ENCODE measurements at places on chromosomes 6 and 20. TPM values are rescaled to one million over a fixed set of nuclear protein-coding genes. Genes with fewer than 3 reads are reported as not detected.

The PRPH2 gene
- not detected for total RNA-seq

The HTR1B gene
- not detected for total RNA-seq

The C20orf144 gene
- 0.30 TPM for total RNA-seq

The OR2J3 gene
- not detected for total RNA-seq

The ADA gene
- total RNA-seq = 79.0 TPM

The KIF6 gene
- not detected for total RNA-seq

DNA sequence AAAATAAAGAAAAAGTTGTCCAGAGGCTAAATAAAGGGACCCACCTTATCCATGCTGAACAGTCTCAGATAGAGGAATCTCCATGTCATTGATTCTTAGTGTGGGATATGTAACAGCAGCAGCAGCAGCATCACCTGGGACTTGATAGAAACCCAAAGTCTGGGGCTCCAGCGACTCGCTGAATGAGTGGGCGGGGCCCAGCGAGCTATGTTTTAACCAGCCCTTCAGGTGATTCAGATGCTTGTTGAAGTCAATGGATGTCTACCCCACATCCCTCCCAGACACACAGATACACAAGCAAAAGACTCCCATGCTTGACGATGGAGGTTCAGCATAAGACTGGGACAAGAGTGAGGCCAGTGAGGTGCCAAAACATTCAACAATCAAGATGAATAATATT, 298.6 kb downstream of the UBE3D start:
- DNase-seq = no peak
- peaks cover 1% of the 10 kb centered on the region for H3K27me3 ChIP-seq
- no peak overlapping the region for H3K27ac ChIP-seq
- no peak overlapping the region for H3K4me3 ChIP-seq
- no peaks in the 10 kb centered on the region for H3K36me3 ChIP-seq

GRCh38 chr6:111623046-111623718, 17.5 kb upstream of the TRAF3IP2 start:
- H3K36me3 ChIP-seq = no peaks in the 10 kb centered on the region
- no peak overlapping the region for H3K27ac ChIP-seq
- no peak overlapping the region for H3K4me3 ChIP-seq
- H3K4me1 ChIP-seq = no peaks in the 10 kb centered on the region

GRCh38 chr6:14763139-14763538, 482.7 kb upstream of the JARID2 start:
- no peaks in the 10 kb centered on the region for H3K36me3 ChIP-seq
- no peak overlapping the region for H3K4me3 ChIP-seq
- peaks cover 10% of the 10 kb centered on the region for H3K4me1 ChIP-seq
- H3K27ac ChIP-seq = no peak overlapping the region

DNA sequence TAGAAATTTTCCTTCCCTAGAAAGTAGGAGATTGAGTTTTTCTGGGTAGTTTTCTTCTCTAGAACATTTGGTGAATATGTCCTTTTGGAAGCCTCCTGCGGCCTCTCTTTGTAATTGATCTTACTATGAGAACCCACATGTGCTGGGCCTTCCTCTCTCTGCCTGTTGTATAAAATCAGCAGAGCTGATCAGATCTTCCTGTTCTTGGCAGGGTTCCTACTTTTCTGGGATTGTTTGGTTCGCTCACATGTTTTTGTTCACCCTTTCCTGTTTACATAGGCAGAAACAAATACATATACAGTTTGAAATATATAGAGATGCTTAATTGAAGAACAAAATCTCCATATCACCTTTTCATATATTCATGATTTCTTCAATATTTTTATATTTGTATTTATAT, 57.8 kb downstream of the IL22RA2 start:
- H3K36me3 ChIP-seq = peaks cover 7% of the 10 kb centered on the region
- H3K4me3 ChIP-seq = no peak overlapping the region
- no peak overlapping the region for H3K27ac ChIP-seq
- H3K4me1 ChIP-seq = no peaks in the 10 kb centered on the region

- no peak for DNase-seq
- peaks cover 14% of the 10 kb centered on the region for H3K36me3 ChIP-seq
- no peaks in the 10 kb centered on the region for H3K27me3 ChIP-seq
- peaks cover 72% of the 10 kb centered on the region for H3K4me1 ChIP-seq
- no peak overlapping the region for H3K4me3 ChIP-seq
Measured at GRCh38 chr6:111802015-111802414, 71.2 kb downstream of the FYN start.

GRCh38 chr20:17507531-17507930, 23.6 kb downstream of the BFSP1 start:
- peak overlapping the region; percentile 64 for H3K27ac ChIP-seq
- peak; percentile 27 for DNase-seq
- peaks cover 6% of the 10 kb centered on the region for H3K27me3 ChIP-seq
- H3K4me3 ChIP-seq = peak overlapping the region; percentile 63
- peaks cover 82% of the 10 kb centered on the region for H3K4me1 ChIP-seq

DNA sequence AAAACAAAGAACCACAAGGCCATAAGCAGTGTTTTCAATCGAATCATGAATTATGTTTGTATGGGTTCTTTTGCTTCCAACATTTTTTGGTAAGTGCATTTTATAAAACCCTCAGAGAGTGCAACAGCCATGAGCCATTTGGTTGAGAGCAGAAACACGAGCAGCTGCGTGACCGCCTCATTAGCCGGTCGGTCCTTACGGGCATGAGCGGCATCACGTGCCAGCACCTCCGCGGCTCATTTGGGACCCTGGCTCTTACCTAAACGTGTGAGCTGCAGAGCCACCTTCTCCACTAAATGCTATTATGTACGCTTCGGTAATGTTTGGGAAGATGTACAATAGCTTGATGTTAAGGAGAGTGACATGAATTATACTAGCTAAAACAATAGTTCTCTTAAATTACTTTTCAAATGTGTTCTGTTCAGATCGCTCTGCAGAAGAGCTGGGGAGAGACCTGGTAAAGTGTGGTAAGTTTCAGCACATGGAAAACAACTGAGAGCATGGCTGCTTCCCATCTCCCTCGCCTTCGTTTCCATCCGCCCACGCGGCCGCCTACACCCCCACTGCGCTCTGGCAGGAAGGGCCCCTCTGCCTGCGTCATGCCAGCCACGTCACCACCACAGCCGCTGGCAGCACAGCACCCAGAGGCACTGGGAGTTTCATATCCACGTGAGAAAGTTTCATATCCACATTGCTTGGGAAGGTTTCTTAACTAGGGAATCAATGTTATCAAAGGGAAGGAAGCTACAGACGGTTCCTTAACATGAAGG, 23.7 kb upstream of the PDE10A start:
- H3K4me1 ChIP-seq = no peaks in the 10 kb centered on the region
- no peak overlapping the region for H3K4me3 ChIP-seq
- DNase-seq = no peak
- H3K36me3 ChIP-seq = no peaks in the 10 kb centered on the region
- H3K27ac ChIP-seq = no peak overlapping the region

- H3K4me1 ChIP-seq = peaks cover 69% of the 10 kb centered on the region
- peak; percentile 99 for DNase-seq
- H3K27me3 ChIP-seq = peaks cover 2% of the 10 kb centered on the region
Measured at GRCh38 chr20:34876406-34877282, at the start of gene ACSS2. ACSS2 (plus strand) TSS chr20:34876612; CDS start chr20:34876646, 34 bp downstream.

GRCh38 chr6:75619230-75619899, 17.7 kb downstream of the SENP6 start:
- no peak for DNase-seq
- peaks cover 32% of the 10 kb centered on the region for H3K4me1 ChIP-seq
- no peak overlapping the region for H3K4me3 ChIP-seq
- peaks cover 53% of the 10 kb centered on the region for H3K36me3 ChIP-seq
- no peaks in the 10 kb centered on the region for H3K27me3 ChIP-seq

GRCh38 chr20:39799366-39799965, 837.3 kb downstream of the DHX35 start:
- H3K27me3 ChIP-seq = no peaks in the 10 kb centered on the region
- no peaks in the 10 kb centered on the region for H3K36me3 ChIP-seq

GRCh38 chr6:131029626-131030297, 33.3 kb downstream of the EPB41L2 start:
- no peak overlapping the region for H3K4me3 ChIP-seq
- no peak for DNase-seq
- H3K36me3 ChIP-seq = no peaks in the 10 kb centered on the region
- no peak overlapping the region for H3K27ac ChIP-seq
- H3K27me3 ChIP-seq = no peaks in the 10 kb centered on the region

DNA sequence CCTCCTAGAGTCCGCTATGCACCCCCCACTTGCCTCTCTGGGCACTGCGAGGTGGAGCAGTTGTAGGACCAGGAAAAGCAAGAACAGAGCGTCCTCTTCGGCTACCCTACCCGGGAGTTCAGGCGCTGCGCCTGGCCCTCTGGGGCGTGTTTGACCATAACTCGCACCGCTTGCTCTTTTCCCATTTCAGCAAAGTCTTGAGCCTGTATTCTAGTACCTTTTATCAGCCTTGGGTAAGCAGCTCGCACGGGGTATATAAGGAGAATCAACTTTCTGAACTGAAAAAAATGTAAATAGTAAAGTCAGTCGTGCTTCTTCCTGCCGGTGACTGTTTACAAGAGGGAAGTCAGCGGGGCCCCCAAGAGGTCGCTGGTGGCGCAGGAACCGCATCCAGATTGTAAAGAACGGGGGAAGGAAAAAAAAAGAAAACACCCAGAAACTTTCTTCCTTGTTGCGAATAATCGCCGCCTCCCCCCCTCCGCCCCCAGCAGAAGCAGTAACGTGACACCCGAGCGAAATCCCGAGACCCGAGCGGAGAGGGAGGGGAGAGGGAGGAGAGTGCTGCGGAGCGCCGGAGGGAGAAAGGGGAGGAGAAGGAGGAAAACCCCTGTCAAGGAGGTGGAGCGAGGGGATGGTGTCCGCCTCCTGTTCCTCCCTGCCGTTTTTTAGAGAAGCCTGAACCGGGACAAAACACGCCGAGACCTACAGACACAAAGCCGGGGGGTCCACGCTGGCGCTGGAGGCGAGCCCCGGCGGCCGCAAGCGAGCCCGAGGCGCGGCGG, at the start of gene UST:
Gene UST (plus strand): TSS at position 668 of the 782 bp plus-strand sequence. CDS start 401 bp downstream, outside the sequence.
- peaks cover 64% of the 10 kb centered on the region for H3K27me3 ChIP-seq
- H3K4me3 ChIP-seq = peak within 1 kb of the TSS; percentile 88
- peak; percentile 68 for DNase-seq
- peaks cover 28% of the 10 kb centered on the region for H3K4me1 ChIP-seq

GRCh38 chr20:56001106-56001785, 4.1 kb downstream of the CBLN4 start:
- H3K27ac ChIP-seq = no peak overlapping the region
- H3K36me3 ChIP-seq = no peaks in the 10 kb centered on the region
- no peak for DNase-seq
- H3K4me1 ChIP-seq = no peaks in the 10 kb centered on the region

DNA sequence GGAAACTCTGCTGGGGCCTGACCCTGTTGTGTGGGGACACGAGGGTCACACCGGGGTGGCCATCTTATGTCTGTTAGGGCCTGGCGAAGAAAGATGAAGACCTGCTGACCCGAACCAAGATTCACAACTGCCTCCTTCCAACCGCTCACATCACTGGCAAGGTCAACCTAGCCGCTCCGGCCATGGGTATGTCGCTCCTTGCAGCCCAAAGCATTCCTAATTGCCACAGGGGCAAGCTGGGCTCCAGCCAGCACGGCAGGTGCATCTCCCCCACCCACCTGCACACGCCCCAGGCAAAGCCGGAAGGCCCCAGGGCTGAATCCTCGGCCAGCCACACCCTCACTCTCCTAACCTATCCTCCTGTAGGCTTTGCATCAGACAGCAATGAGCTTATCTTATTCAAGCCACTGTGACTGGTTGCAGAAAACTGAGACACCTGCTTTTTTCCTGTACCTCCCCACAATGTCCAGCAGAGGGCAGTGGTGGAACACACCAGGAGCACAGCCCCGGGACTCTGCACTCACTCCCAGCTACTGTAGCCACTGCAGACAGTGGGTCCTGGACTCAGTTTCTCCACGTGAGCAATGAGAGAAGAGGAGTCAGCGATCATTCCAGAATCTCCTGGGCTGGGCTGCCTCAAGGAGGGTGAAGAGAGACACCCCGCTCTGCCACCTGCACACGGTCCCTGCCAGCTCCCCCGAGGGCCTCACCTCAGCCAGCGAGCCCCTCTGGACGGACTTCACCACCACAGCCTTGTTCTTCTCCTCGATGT, 170.2 kb downstream of the PREX1 start:
- peak; percentile 74 for DNase-seq
- peaks cover 80% of the 10 kb centered on the region for H3K36me3 ChIP-seq
- H3K27ac ChIP-seq = peak overlapping the region; percentile 27
- H3K27me3 ChIP-seq = no peaks in the 10 kb centered on the region

GRCh38 chr20:58144096-58144495, 84.4 kb downstream of the ANKRD60 start:
- no peak overlapping the region for H3K27ac ChIP-seq
- DNase-seq = no peak
- H3K4me3 ChIP-seq = no peak overlapping the region
- H3K27me3 ChIP-seq = peaks cover 13% of the 10 kb centered on the region

DNA sequence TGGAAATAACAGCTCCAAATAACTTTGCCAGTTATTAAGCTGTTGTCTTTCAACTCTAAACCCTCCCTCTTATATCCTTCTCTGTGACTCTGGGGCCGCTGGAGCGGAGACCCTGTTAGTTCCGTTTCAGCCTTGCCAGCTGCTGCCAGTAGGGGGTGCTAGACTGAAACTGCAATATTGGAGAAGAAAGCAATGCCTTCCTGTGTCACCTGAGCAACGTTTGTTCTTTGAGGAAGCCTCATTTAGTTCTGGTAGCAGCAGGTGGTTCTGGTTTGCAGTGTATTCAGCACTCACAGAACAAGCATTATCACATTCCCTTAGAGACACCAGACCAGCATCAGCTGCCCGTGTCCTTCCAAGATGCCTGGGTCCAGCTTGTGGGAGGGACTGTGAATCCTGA, 22.9 kb upstream of the JAG1 start:
- no peak overlapping the region for H3K4me3 ChIP-seq
- DNase-seq = no peak
- no peaks in the 10 kb centered on the region for H3K27me3 ChIP-seq
- no peaks in the 10 kb centered on the region for H3K4me1 ChIP-seq

DNA sequence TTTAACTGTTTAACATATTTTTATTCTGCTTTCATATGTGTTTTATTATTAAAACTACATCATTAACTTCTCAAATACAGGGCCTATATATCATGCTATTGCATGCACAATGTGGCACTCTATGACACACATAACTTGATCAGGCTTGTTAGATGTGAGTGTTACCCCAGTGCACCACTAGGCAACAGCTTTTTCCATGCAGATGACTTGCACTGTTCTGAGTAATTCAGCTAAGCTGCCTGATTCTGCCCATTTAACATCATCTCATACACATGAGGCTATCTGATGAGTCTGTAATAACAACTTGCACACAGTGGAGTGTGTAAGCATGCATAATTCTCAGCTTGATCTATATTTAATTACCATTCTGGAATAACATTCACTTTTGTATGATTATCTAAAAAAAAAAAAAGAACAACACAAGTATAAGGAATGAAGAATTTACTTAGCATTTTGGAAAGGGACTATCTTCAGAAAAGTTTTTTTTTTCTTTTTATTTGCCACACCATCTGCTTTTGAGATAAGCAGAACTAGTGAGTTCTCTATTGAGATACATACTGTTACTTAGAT, 83.1 kb downstream of the GRM1 start:
- no peaks in the 10 kb centered on the region for H3K36me3 ChIP-seq
- DNase-seq = no peak
- no peak overlapping the region for H3K27ac ChIP-seq
- no peak overlapping the region for H3K4me3 ChIP-seq

GRCh38 chr6:93515736-93516135, 96.4 kb upstream of the EPHA7 start:
- no peak overlapping the region for H3K27ac ChIP-seq
- H3K4me3 ChIP-seq = no peak overlapping the region
- no peaks in the 10 kb centered on the region for H3K4me1 ChIP-seq
- no peaks in the 10 kb centered on the region for H3K36me3 ChIP-seq
- DNase-seq = no peak

GRCh38 chr6:37125774-37126492, 44.0 kb upstream of the PIM1 start:
- no peak for DNase-seq
- H3K4me3 ChIP-seq = no peak overlapping the region
- no peak overlapping the region for H3K27ac ChIP-seq
- peaks cover 11% of the 10 kb centered on the region for H3K4me1 ChIP-seq

Measured in activated CD4-positive, alpha-beta memory T cell treated with anti-CD3 and anti-CD28 coated beads, Interleukin-2, amount 10 ng/mL, durations not matched to agents 7 days and 5 days (primary cell).